ENCODE measurements at places on chromosomes 11 and 22.

- no peak for DNase-seq
Measured at GRCh38 chr11:119742263-119742861, 13.4 kb upstream of the NECTIN1 start.

DNA sequence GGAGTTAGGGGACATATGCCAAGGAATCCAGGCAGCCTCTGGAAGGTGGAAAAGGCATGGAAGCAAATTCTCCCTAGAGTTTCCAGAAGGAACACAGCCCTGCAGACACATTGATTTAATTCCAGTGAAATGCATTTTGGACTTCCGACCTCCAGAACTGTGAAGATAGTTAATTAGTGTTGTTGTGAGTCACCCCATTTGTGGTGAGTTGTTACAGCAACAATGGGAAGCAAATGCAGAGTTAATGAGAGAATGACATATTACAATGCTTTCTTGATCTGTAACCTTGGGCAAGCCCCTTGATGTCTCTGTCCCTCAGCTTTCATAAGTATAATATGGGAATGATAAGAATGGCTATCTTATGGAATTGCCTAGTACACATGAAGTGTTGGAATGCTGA, 178.7 kb downstream of the KIRREL3 start:
- DNase-seq: no peak

DNA sequence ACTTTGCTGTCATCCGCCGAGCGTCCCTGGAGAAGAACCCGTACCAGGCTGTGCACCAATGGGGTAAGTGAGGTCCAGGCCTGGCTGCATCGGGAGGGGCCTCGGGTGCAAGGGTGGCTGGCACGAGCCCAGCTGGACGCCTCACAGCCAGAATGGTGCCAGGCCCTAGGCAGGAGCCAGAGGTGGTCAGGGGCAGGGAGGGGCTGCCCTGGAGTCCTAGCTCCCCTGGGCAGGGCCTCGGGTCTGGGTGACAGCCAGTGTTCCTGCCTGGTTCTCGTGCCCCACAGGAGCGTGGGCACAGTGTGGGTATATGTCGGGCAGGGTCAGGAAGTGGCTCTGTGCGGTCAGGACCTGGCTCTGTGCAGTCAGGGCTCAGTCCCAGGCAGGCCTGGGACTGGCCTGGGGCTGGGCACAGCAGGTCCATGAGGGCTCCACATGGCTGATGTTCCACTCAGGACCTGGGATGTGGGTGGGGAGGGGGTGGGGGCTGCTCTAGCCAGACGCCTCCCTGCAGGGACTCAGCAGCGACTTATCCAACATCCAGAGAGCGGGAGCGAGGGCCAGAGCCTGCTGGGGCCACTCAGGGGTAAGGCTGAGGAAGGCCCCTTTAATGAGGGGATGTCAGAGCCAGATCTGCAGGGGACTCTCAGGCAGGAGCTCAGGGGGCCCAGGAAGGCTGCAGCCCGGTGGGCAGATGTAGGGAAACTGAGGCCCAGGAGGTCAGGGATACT, 1.2 kb downstream of the TSPAN32 start:
- DNase-seq: peak; percentile 2

DNA sequence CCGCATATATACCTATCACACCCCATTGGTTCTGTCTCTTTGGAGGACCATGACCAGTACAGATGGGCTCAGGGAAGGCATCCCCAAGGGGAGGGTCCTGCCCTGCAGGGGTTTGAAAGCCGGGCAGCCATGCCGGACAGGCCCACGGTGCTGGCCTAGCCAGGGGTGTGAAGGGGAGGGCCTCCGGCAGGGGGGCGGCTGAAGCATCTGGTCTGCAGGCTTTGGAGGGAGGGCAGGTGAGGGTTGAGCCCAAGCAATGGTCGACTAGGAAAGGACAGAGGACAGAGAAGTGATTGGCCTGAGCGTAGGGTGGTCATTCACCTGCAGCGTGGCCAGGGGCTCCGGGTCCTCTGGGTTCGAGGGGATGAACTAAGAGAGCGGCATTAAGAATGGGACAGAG, 11.2 kb upstream of the CTSD start:
- no peak for DNase-seq

- DNase-seq: no peak
Measured at GRCh38 chr11:57458060-57458409, 2.3 kb upstream of the RTN4RL2 start.

DNA sequence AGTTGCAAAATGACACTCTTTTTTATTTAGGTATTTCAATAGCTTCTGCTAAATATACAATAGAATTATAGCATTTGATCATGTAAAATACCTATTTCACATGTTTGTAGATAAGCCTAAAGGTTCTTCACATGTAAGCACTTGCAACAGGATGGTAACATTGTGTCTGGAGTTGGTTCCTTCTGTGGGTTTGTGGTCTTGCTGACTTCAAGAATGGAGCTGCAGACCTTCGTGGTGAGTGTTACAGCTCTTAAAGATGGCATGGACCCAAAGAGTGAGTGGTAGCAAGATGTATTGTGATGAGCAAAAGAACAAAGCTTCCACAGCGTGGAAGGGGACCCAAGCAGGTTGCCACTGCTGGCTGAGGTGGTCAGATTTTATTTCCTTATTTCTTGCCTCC, 246.4 kb upstream of the PDGFD start:
- DNase-seq: no peak

DNA sequence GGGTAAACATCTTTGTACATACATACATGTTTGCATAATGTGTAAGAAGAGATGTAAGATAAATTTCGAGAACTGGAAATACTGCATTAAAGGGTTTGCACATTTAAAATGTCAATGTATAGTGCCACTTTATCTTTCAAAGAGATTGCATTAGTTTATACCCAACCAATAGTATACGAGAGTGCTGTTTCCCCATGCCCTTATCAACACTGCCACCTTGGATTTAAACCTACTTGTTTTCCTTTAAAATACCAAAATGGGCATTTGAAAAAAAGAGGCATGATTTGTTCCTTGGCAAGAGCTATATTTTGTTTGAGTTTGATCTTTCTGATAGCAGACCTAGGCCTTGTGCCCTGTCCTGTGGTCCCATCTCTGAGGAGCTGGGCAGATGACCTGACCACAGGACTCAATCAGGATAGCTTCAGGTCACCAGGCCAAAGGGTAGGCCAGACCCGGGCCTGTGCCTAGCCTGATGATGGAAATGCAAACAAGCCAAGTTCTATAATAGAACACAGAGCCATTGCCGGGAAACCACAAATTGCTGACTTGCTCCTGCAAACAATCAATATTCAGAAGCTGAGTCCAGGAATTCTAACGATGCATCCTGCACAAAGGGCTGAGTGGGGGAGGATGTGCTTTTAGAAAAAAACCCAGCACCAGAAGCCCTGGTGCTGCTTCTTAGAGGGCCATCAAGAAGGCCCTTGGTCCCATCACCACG, 16.9 kb upstream of the ALG8 start:
- no peak for DNase-seq

- no peak for DNase-seq
Measured at GRCh38 chr11:16321148-16321547, 35.2 kb downstream of the SOX6 start.

All from effector memory CD8-positive, alpha-beta T cell (primary cell).